ENCODE measurements at places on chromosomes 6 and 20.

- DNase-seq = no peak
Measured at GRCh38 chr20:57251344-57251743, 15.1 kb downstream of the BMP7 start.

GRCh38 chr6:53767941-53768340, 26.9 kb upstream of the LRRC1 start:
- no peak for DNase-seq

- no peak for DNase-seq
Measured at GRCh38 chr6:83294676-83295075, 101.5 kb downstream of the RWDD2A start.

GRCh38 chr6:90222008-90222407, 74.6 kb downstream of the BACH2 start:
- DNase-seq = no peak

All from naive thymus-derived CD8-positive, alpha-beta T cell (primary cell).